ENCODE measurements at places on chromosomes 1 and 21. TPM values are rescaled to one million over a fixed set of nuclear protein-coding genes. Genes with fewer than 3 reads are reported as not detected.

DNA sequence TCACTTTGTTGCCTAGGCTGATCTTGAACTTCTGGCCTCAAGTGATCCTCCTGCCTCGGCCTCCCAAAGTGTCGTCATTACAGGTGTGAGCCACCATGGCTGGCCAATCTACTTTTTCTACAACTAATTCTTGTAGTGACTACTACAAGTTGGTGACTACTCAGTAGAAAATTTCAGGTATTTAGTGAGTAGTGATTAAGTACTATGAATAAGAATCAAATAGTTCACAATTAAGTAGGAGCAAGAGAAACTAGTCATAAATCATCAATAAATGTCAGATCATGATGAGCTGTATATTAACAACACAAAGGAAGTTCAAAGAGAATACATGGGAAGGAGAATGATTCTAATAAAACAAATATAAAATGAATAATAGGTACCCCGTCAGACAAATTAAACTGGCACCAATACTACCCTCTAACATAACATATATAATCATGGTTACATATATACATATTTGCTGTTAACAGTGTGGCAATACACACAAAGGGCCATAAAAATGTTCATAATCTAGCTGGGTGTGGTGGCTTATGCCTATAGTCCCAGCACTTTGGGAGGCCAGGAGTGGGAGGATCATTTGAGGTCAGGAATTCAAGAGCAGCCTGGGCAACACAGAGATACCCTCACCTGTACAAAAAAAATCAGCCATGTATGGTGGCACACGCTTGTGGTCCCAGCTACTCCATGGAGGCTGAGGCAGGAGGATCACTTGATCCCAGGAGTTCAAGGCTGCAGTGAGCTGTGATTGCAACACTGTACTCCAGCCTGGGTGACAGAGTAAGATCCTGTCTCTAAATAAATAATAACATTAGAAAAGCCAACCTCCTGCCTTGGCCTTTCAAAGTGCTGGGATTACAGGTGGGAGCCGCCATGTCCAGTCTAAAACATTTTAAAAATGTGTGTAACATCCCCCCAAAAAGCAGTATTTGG, 19.1 kb downstream of the YY1AP1 start:
- no peak for DNase-seq

Gene AMY1A
- not detected for total RNA-seq

DNA sequence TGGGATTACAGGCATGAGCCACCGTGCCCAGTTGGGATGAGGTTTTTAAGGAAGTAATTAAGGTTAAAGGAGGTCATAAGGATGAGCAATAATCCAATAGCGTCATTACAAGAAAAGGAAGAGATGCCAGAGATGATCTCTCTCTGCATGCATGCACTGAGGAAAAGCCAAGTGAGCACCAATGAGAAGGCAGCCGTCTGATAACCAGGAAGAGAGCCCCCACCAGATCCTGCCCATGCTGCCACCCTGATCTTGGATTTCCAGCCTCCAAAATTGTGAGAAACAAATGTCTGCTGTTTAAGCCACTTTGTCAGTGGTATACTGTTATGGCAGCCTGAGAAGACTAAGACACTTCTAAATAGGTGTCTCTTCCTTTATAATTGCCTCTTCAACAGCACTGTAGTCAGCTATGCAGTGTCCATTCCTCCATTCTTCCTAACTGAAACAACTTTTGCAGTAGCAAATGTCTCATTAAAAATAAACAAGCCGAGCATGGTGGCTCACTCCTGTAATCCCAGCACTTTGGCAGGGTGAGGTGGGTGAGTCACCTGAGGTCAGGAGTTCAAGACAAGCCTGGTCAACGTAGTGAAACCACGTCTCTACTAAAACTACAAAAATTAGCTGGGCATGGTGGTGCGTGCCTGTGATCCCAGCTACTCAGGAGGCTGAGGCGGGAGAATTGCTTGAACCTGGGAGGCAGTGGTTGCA, 216.2 kb upstream of the RUNX1 start:
- peak; percentile 79 for DNase-seq

Gene CFAP298
- 8.1 TPM for total RNA-seq

- DNase-seq = no peak
These were observed 43.1 kb downstream of the ZNF281 start for GRCh38 chr1:200366577-200367253.

Gene MATN1
- 0.56 TPM for total RNA-seq

DNA sequence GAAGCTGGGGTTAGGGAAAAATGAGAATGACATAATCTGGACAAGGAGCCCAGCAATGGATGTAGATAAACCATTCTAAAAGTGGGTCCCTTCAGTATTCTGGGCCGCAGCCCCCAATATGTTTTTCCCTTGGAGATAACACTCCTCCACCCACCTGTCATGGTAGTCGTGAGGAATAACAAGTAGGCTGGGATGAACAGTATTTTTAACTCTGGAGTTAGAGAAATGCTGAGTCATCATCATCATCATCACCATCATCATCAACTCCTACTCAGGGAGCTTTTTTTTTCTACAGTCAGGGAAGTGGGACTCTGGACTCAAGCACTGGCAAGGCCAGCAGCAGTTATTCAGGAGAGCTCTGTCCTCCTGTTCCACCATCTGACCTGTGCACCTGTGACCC, 12.8 kb downstream of the CADM3 start:
- no peak for DNase-seq

- DNase-seq = no peak
These were observed 9.6 kb downstream of the FMO5 start for GRCh38 chr1:147215540-147215916.

Gene SLC66A1
- total RNA-seq = 7.5 TPM

DNA sequence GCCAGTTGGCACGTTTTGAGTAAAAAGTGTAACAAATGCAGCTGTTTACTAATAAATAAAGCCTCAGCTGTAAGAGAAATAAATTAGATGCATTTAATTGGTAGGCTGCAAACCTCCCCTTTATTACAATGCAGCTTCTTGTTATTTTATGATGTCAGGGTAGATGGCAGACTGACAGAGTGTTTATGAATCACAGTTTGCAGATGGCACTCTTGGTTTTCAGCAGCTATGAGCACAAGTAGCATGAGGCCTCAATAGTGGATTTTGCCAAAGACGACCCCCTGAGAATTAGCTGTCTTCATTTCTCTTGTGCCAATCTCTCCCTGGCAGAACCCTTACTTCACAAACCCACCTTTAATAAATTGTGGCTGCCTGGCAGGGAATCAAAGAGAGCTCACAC, 161.2 kb upstream of the C1orf87 start:
- no peak for DNase-seq

GRCh38 chr1:59315529-59316463, 18.9 kb downstream of the FGGY start:
- DNase-seq = no peak

DNA sequence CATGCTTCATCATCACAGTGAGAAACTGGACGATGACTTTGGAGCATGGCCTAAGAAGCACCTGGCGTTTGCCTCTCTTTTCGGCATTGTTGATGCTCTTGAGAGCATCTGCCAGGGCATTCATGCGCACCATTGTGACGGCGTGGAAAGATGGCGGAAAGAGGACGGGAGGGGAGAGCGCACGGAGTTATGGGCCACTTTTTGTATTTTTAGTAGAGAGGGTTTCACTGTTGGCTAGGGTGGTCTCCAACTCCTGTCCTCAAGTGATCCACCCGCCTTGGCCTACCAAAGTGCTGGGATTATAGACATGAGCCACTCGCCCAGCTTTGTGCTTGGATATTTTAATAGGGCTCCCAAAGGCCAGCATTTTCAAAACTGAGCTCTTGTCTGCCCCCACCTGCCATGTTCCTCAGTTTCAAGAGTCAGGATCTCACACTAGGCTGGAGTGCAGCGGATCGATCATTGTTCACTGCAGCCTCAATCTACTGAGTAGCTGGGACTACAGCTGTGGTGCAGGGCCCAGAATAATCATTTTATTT, 5.3 kb downstream of the RPS8 start:
- no peak for DNase-seq

Gene GNL2
- total RNA-seq = 77.4 TPM

DNA sequence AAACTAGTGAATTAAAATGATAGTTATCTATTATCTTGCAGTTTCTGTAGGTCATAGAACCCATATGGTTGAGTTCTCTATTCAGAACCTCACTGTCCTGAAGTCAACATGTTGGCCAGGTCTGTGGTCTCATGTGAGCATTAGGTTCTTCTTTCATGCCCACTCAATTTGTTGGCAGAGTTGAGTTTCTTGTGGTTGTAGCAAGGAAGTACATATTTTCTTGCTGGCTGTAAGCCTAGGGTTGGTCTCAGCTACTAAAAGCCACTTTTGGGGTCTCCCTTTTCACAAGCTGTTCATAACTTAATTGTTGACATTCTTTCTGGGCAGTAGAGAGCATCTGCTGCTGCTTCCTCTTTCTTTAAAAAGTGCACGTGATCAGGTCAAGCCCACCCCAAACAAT, 1165.1 kb upstream of the NCAM2 start:
- DNase-seq = no peak

DNA sequence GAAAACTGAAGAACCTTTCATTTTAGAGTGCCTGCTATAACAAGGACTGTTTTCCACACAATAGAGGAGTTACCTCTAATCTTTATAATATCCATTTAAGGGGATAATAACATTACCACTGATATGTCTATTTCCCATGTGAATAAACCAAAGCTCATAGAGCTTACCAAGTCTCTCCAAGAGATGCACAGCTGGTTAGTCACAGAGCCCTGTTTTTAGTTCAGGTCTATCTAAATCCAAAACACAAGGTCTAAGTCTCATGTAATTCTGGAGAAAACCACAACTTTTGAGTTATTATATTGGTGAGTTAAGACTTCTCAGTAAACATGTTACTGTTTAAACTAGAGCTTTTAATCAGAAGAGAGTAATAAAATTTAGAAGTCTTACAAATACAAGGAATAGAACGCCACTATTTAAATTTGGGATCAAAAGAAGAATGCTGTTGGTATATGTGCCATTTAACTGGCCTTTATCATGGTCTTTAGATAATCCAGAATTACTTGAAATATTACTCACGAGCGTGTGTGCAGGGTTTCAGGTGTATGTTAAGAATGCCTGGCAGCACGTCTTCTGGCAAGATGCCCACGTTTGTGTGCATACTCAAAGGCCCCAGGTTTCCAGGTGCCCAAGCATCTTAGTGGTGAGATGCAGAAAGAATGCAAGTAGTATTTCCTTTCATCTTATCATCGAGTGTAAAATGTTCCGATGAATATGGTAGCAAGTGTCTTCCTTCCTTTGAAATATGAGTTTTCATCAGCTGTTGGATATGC, 190.6 kb downstream of the FMN2 start:
- peak; percentile 45 for DNase-seq

Gene SH3BGR
- total RNA-seq = 1.6 TPM

- no peak for DNase-seq
These were observed 98.1 kb downstream of the PRDM2 start for GRCh38 chr1:13798120-13798519.

DNA sequence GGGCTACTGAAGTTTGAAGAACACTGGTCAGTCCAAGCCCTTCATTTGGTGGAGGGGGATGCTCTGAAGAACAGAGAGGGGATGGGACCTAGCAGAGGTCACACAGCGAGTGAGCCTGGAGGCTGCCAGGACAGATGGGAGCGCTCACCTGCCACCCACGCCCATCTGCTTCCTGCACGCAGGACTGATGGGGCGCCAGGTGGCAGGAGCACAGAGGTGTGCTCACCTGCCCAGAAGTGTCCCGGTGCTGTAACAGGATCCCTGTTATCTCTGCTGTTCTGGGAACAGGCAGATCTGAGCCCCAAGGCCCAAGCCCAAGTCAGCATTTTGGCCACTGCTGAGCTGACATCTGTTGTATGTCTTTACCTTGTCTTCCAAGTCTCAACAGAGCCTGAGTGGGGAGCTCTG, 40.5 kb downstream of the EPHB2 start:
- no peak for DNase-seq

GRCh38 chr1:175433532-175434282, 241.1 kb upstream of the KIAA0040 start:
- DNase-seq = no peak

GRCh38 chr21:35428489-35428888, 379.4 kb upstream of the RUNX1 start:
- DNase-seq = no peak

GRCh38 chr1:227411066-227411465, 92.8 kb upstream of the CDC42BPA start:
- DNase-seq = peak; percentile 24

- no peak for DNase-seq
These were observed 34.2 kb upstream of the GNPAT start for GRCh38 chr1:231206856-231207255.

GRCh38 chr21:35220301-35220700, 171.2 kb upstream of the RUNX1 start:
- no peak for DNase-seq

GRCh38 chr1:55210990-55211801, 4.0 kb downstream of the USP24 start:
- peak; percentile 44 for DNase-seq

DNA sequence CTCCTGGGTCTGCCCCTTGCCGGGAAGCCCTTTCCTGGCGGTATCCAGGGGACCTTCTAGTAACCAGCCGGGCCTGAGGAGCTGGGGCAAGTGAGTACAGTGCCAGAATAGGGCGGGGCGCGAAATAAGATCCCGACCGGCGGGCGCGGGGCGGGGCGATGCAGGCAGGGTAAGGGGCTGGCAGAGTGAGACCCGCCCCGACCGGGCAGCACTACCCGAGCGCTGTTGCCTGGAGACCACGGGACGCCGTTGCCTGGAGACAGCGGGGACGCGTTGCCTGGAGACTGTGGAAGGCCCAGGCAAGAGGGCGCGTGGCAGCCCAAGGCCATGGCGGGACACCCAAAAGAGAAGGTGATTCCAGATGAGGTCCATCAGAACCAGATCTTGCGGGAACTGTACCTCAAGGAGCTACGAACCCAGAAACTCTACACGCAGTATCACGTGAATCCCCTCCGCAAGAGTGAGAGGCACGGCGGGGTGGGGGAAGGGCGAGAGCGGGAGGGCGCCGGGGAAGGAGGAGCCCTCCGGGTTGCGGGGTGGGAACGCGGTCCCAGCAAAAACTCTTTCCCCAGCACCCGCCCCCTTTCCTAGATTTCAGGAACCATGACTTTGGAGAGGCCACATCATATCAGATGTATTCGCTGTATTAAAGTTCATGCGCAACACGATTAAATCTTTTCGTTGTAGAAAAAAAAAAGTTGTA, 24.3 kb downstream of the EBNA1BP2 start:
- peak; percentile 32 for DNase-seq

Gene DMRTB1
- not detected for total RNA-seq

DNA sequence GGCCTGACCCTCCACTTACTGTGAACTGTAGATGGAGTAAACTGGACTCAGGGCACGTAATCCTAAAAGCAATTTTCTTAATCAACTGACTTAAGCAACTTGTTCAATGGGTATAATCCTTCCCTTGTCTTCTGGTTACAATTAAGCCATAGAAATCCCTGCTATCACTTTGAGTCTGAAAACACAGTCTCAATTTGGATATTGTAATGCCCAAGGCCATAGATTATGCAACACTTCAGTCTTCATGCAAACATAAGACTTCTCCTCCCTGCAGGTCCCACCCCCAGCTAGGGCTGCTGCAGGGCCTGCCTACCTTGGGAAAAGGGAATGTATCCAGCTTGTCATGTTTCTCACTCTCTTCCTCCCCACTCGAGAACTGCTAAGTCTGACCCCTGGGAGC, 6.2 kb upstream of the SLC5A9 start:
- no peak for DNase-seq

Gene ASH1L
- 23.9 TPM for total RNA-seq

GRCh38 chr1:84846387-84846786, 46.6 kb downstream of the LPAR3 start:
- no peak for DNase-seq

- peak; percentile 93 for DNase-seq
These were observed 60.0 kb upstream of the ROR1 start for GRCh38 chr1:63713627-63714481.

- DNase-seq = no peak
These were observed 106.0 kb downstream of the TPTE start for GRCh38 chr21:10627316-10627863.

Gene CNR2
- total RNA-seq = not detected

Gene CD53
- total RNA-seq = not detected

Data from IMR-90 (cell line).